ENCODE measurements at places on chromosomes 4 and X.

GRCh38 chr4:175441256-175441655 lies 370.8 kb downstream of the GPM6A start:
- DNase-seq = no peak

DNA sequence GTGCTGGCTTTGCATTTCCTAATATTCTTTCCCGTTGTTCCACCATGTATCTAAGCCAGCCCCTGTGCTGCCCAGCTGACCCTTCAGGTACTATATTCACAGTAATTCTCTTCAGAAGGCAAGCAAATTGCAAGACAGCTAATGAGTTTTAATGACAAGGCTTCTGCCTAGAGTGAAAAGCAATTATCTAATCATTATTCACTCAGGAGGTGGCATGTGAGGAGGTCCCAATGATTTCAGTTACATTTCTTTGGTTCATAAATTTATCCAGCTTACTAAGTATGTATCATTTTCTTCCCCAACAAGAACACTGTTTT lies 123.0 kb downstream of the RASGEF1B start:
- DNase-seq = no peak

- no peak for DNase-seq
Measured at GRCh38 chr4:7929118-7929951, 10.3 kb downstream of the AFAP1 start.

DNA sequence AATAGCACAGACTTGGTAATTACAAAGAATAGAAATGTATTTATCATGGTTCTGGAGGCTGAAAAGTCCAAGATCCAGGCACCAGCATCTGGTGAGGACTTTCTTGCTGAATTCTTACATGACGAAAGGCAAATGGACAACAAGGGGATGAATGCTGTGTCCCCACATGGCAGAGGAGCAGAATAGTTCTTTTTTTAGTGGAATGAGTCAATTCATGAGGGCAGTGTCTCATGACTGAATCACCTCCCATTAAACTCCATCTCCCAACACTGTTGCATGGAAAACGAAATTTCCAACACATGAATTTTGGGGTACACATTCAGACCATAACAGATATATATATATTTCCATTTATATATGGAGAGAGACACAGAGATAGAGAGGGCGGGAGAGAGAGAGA lies 628.3 kb downstream of the TRIML1 start:
- DNase-seq = no peak

DNA sequence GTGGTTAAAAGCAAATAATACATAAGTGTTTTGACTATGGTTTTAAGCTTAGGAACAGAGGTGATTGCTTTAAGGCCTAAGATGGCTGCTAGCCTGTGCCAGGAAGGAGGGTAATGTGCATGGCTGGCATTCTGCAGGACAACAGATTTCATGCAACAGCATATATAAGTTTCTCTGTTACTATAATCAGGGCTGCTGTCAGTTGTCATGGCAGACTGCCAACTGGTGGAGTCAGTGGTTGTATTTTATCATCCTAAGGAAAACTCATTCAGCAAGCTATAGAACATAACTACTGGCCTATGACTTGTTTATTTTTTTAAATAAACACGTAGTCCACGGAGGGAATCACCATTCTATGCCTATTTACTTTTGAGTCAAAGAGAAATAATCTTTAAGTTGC lies 77.7 kb upstream of the DCAF8L1 start:
- DNase-seq = no peak

DNA sequence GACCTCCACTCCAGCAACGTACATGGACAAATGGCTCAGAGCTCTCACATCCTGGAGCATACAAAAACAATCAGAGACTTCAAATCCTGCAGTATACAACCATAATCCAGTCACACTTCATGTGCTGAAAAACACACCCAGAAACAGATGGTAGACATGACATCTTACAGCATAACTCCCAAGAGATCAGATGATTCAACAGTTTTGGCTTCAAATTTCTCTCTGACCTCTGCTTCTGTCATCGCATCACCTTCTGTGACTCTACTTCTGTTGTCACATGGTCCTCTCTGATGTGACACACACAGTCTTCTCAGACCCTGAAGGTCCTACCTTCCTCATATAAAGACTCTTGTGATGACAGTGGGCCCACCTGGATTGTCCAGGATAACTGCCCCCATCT lies 18.5 kb downstream of the SUV39H1 start:
- DNase-seq = no peak

- DNase-seq = no peak
Measured at GRCh38 chrX:153609917-153610835, 11.2 kb upstream of the CCNQ start.

DNA sequence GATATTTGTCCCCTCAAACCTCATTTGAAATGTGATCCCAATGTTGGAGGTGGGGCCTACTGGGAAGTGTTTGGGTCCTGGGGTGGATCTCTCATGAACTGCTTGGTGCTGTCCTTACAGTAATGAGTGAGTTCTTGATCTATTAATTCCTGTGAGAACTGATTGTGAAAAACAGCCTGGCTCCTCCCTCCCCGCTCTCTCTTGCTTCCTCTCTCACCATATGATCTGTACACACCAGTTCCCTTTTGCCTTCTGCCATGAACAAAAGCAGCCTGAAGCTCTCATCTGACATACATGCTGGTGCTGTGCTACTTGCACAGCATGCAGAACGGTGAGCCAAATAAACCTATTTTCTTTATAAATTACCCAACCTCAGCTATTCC lies 11.2 kb upstream of the YIPF7 start:
- no peak for DNase-seq

GRCh38 chrX:79366556-79366872 lies 620 bp downstream of the ITM2A start:
- no peak for DNase-seq

DNA sequence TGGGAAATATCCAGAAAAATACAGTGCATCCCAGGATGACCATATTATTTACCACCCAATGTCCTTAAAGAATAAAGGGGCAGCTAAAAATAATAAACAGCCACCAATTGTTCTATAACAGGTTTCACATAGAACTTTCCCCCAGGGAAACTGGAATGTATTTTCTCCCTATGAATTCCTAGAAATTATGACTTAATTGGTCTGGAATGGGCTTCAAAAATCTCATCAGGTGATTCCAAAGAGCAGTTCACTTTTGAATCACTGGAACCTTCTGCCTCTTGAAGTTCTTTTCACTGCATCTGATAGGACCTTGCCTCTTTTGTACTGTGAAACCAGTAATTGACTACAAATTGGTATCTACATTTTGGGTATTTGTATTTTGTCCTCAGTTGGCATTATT lies 119.3 kb downstream of the ZNF330 start:
- no peak for DNase-seq

- no peak for DNase-seq
Measured at GRCh38 chr4:2924765-2925301, 38.4 kb downstream of the NOP14 start.

DNA sequence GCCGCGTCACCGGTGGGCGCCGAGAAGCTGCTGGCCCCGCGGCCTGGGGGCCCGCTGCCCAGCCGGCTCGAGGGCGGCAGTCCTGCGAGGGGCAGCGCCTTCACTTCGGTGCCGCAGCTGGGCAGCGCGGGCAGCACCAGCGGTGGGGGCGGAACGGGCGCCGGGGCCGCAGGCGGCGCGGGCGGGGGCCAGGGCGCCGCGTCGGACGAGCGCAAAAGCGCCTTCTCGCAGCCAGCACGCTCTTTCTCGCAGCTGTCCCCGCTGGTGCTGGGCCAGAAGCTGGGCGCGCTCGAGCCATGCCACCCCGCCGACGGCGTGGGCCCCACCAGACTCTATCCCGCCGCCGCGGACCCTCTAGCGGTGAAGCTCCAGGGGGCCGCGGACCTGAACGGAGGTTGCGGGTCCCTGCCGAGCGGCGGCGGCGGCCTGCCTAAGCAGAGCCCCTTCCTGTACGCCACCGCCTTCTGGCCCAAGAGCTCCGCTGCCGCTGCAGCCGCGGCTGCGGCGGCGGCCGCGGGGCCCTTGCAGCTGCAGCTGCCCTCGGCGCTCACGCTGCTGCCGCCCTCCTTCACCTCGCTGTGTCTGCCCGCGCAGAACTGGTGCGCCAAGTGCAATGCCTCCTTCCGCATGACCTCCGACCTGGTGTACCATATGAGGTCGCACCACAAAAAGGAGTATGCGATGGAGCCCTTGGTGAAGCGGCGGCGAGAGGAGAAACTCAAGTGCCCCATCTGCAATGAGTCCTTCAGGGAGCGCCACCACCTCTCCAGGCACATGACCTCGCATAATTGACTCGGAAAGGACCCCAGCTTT lies 5.6 kb downstream of the PRDM8 start:
- no peak for DNase-seq

DNA sequence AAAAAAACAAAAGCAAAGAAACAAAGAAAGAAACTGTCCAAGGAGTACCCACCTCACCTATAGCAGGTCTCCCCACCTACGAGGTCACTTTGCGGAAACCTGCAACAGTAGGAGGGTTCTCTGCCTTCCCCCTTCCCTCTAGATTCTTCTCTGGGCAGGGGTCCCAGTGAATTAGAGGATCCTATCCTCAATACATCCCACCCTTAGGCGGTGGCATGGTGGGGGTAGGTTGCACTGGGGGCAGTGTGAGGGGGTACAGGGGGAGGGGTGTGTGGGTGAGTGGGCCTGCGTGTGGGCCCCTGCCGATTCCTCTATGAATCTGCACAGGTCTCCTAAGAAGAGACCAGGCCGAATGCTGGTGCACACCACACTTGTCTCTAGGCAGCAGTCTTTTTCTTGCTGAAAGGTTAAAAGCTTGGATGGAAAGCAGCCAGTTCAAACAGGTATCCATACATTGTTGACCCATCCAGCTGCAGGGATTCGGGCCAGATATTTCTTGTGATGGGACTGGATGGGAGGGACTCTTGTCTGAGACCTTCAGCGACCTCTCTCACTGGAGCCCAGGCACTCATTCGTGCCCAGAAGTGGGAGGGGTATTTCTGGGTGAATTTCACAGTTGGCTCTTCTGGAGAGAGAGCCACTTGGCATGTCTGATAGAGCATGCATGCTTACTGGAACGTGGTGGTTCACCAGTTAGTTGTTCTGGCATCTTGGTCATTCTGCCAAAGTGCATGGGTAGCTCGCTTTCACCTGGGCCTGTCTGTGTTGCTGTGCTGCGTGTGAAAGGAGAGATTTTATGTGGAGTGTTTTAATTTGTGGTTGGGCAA lies 65.6 kb downstream of the NBDY start:
- DNase-seq = no peak

GRCh38 chr4:156038772-156039171 lies 85.1 kb upstream of the CTSO start:
- DNase-seq = no peak

GRCh38 chr4:27056281-27056680 lies 195.6 kb downstream of the STIM2 start:
- DNase-seq = no peak

- no peak for DNase-seq
Measured at GRCh38 chrX:129746557-129747470, 8.0 kb downstream of the XPNPEP2 start.
